Posterior vena cava (tissue), 2 donors: ENCODE measurements at places on chromosomes 2 and 18. TPM values are rescaled to one million over a fixed set of nuclear protein-coding genes. Genes with fewer than 3 reads are reported as not detected.

- DNase-seq: no peak
Measured at GRCh38 chr2:151299920-151300539, 10.6 kb upstream of the NMI start.

GRCh38 chr2:136798766-136799165, 33.4 kb downstream of the THSD7B start:
- DNase-seq: no peak

DNA sequence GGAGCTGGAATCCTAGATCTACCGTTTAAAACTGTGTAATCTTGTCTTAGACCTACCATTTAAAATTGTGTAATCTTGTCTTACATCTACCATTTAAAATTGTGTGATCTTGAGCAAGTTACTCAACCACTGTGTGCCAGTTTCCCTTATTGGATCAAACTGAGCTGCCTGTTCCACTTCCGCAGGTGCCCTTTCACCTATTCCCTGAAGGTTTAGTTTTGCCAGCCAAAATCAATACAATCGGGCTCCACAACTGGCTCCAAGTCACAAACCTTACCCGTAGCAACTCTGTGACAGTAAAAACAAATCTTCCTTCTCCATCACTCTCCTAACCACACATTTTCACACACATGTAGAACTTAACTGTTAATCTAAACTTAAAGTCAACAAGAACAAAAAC, 20.1 kb downstream of the DOCK10 start:
- DNase-seq: no peak

DNA sequence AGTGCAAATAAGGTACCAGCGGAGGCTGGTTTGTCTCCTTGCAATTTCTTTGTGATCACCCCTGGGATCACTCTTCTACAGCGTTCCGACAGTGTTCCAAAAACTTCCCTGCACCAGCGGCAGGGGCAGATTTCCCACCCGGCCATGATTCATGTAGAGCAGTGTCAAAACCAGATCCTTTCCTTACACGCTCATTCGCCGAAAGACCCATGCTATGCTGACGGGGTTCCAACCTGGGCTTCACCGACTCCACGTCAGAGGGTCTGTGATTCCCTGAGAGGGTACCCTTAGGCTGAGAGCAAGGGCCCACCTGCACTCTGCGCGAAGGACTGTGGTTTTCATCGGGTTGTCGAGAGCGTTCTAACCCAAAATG, 423 bp upstream of the TTC27 start:
- no peak for DNase-seq

- no peak for DNase-seq
Measured at GRCh38 chr2:62038975-62039771, 133.7 kb downstream of the COMMD1 start.

The CCDC138 gene
- total RNA-seq: 2.3 TPM

The FBLN7 gene
- 14.6 TPM for total RNA-seq

The CDH2 gene
- 6.0 TPM for total RNA-seq

The MYO5B gene
- 1.2 TPM for total RNA-seq

The MFF gene
- total RNA-seq: 55.2 TPM

The UGT1A8 gene
- total RNA-seq: not detected

The B4GALT6 gene
- total RNA-seq: 4.5 TPM
